Activated CD4-positive, alpha-beta T cell treated with anti-CD3 and anti-CD28 coated beads, Interleukin-2, amount 10 ng/mL, durations not matched to agents 24 days and 14 days (primary cell): ENCODE measurements at places on chromosomes 11 and 22. TPM values are rescaled to one million over a fixed set of nuclear protein-coding genes. Genes with fewer than 3 reads are reported as not detected.
A peak's percentile ranks its signal among the peaks of the same experiment; 100 is the strongest.

GRCh38 chr11:78615724-78616123 is 41.1 kb upstream of the NARS2 start:
- peaks cover 2% of the 10 kb centered on the region for H3K36me3 ChIP-seq
- H3K4me3 ChIP-seq, result no peak overlapping the region
- H3K27me3 ChIP-seq, result peaks cover 2% of the 10 kb centered on the region
- no peak overlapping the region for H3K27ac ChIP-seq
- no peak for DNase-seq

DNA sequence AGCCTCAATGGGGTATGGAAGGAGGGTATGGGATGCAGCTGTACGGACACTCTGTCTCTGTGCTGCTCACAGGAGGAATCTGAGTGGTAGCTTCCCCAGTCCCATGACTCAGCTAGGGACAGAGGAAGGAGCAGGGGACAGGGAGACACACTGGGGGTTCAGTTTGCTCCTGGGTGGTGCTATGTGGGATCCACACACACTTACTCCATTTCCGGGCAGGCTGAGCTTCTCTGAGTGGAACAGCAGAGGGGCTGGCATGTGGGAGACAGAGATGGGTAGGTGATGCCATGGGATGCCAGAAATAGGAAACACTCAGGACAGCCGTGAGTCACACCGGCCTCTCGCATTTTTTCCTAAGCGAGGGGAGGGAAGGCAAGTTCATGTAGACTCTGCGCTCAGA is 59.2 kb upstream of the KIRREL3 start:
- no peaks in the 10 kb centered on the region for H3K36me3 ChIP-seq
- H3K27ac ChIP-seq, result no peak overlapping the region
- H3K4me1 ChIP-seq, result no peaks in the 10 kb centered on the region
- DNase-seq, result no peak

DNA sequence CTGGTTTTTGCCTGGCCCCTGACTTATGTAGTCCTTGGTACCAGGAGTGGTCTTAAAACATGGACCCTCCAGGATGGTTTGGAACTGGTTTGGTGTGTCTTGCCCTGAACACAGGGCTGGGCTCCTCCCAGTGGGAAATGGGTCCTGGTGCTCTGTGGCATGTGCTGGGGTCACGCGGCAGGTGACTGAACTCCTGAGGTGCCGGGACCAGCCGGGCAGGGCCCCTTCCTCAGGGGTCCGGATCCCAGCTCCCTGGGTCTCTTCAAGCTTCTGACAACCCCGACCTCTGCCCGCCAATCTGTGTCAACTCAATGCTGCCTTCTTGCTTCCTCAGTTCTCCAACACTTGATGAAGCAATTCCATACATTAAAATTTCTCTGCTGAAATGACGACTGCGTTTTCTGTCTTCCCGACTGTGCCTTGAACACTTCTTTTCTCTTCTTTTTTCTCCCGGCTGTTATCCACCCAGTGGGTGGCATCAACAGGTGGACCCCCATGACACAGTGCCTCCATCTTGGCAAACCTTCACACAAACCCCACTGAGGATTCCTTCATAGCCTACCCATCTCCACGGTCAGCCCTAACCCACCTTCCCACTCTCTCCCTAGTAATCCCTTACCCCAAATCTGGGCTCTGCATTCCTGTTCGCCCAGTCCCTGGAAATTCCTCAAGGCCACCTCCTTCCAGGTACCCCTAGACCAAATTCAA is 4.4 kb downstream of the IFT27 start:
- no peaks in the 10 kb centered on the region for H3K36me3 ChIP-seq
- H3K27me3 ChIP-seq, result no peaks in the 10 kb centered on the region
- H3K4me1 ChIP-seq, result peaks cover 8% of the 10 kb centered on the region
- H3K27ac ChIP-seq, result no peak overlapping the region

GRCh38 chr11:35121326-35121865 is 17.6 kb upstream of the CD44 start:
- H3K4me3 ChIP-seq, result no peak overlapping the region
- no peak for DNase-seq
- peaks cover 41% of the 10 kb centered on the region for H3K4me1 ChIP-seq
- H3K27ac ChIP-seq, result no peak overlapping the region

DNA sequence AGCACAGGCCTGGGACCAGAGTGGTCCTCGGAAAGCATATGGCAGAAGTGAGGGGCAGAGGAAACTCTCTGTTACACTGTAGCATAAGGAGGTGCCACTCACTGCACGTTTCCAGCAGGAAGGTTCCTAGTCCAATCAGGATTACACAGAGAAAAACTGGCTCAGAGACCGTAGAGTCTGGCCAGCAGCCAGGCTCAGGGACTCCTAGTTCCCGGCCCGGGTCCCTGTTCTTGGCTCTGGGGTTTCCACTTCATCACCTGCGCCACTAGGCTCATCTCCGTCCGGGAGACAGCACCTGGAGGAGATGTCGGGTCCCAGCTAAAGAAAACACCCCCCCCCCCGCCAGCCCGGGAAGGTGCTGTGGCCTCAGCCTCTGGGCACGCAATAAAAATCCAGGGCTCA is 1.1 kb downstream of the TTLL12 start:
- peak overlapping the region; percentile 88 for H3K4me3 ChIP-seq
- H3K27me3 ChIP-seq, result no peaks in the 10 kb centered on the region
- H3K27ac ChIP-seq, result peak overlapping the region; percentile 75
- DNase-seq, result no peak
- peaks cover 24% of the 10 kb centered on the region for H3K4me1 ChIP-seq

- H3K27ac ChIP-seq, result no peak overlapping the region
- no peak for DNase-seq
- H3K27me3 ChIP-seq, result peaks cover 28% of the 10 kb centered on the region
- peak overlapping the region; percentile 1 for H3K4me3 ChIP-seq
Observed at GRCh38 chr11:93849751-93850593, 446 bp downstream of the VSTM5 start.

INS gene
- total RNA-seq, result not detected in 2 replicates

SLC22A6 gene
- total RNA-seq, result not detected in 2 replicates

SEC14L2 gene
- 25.1 and 26.7 TPM in 2 replicates for total RNA-seq

MAJIN gene
- total RNA-seq, result 0.71 TPM in 1 of 2 replicates, not detected in the other

RANBP1 gene
- total RNA-seq, result 488 and 500 TPM in 2 replicates

CAVIN3 gene
- 35.7 and 36.0 TPM in 2 replicates for total RNA-seq

PHOX2A gene
- total RNA-seq, result not detected in 2 replicates

GRCh38 chr11:33953289-33953688 is 61.4 kb upstream of the LMO2 start:
- no peaks in the 10 kb centered on the region for H3K4me1 ChIP-seq
- H3K4me3 ChIP-seq, result no peak overlapping the region
- peaks cover 20% of the 10 kb centered on the region for H3K27me3 ChIP-seq
- H3K27ac ChIP-seq, result no peak overlapping the region
- no peaks in the 10 kb centered on the region for H3K36me3 ChIP-seq
- no peak for DNase-seq

CCDC82 gene
- total RNA-seq, result 27.6 and 31.8 TPM in 2 replicates

TSGA10IP gene
- total RNA-seq, result not detected in 2 replicates

- no peaks in the 10 kb centered on the region for H3K4me1 ChIP-seq
- no peaks in the 10 kb centered on the region for H3K27me3 ChIP-seq
- H3K4me3 ChIP-seq, result no peak overlapping the region
- H3K27ac ChIP-seq, result no peak overlapping the region
- no peak for DNase-seq
- H3K36me3 ChIP-seq, result no peaks in the 10 kb centered on the region
Observed at GRCh38 chr11:19879307-19880087, 166.9 kb downstream of the NAV2 start.

GRCh38 chr22:37292641-37293040 is 10.3 kb downstream of the CYTH4 start:
- no peak for DNase-seq
- no peak overlapping the region for H3K4me3 ChIP-seq
- H3K4me1 ChIP-seq, result peaks cover 70% of the 10 kb centered on the region
- H3K27ac ChIP-seq, result peak overlapping the region; percentile 13

GRCh38 chr11:97973352-97973857 is 1047.3 kb upstream of the CNTN5 start:
- H3K27me3 ChIP-seq, result no peaks in the 10 kb centered on the region
- DNase-seq, result no peak
- no peaks in the 10 kb centered on the region for H3K36me3 ChIP-seq
- no peak overlapping the region for H3K27ac ChIP-seq

DNA sequence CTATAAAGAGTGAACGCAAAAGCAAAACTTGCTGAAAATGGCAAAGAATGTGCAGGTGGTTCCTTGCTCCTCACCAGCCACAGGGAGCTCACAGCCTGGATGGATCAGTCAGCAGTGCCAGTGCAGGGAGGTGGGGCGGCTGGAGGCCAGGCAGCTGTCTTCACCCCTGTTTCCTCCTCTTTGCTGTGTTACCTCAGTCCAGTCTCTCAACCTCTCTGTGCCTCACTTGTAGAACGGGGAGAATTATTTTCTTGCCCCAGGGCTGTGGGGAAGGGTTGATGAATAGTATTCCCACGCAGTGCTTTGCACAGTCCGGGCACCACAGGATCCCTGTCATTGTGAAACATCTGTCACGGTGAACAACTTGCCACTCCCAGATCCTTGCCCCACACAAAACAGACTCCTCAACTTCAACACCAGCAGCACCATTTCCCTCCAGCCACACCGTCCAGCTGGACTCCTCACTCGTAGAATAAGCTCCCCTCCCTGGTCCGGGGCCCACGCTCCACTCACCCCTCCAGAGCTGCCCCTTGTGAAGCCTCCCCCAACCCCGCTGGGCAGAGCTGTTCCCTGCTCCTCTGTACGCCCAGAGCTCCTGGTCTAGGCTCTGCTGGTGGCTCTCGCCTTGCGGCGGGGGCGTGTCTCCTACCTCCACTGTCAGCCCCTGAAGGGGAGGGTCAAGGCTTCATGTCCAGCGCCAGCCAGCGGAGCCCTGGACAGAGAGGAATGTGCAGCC is 27.7 kb downstream of the MPPED1 start:
- H3K4me3 ChIP-seq, result no peak overlapping the region
- DNase-seq, result no peak
- no peak overlapping the region for H3K27ac ChIP-seq
- H3K4me1 ChIP-seq, result no peaks in the 10 kb centered on the region

GRCh38 chr11:117614728-117615127 is 182.3 kb downstream of the DSCAML1 start:
- H3K27me3 ChIP-seq, result peaks cover 26% of the 10 kb centered on the region
- no peak overlapping the region for H3K4me3 ChIP-seq
- DNase-seq, result no peak
- peaks cover 14% of the 10 kb centered on the region for H3K4me1 ChIP-seq

SMC1B gene
- total RNA-seq, result 0.56 and 0.59 TPM in 2 replicates

GRCh38 chr11:74473382-74474173 is 6.2 kb upstream of the KCNE3 start:
- H3K27me3 ChIP-seq, result peaks cover 3% of the 10 kb centered on the region
- DNase-seq, result no peak
- no peak overlapping the region for H3K27ac ChIP-seq

- H3K27me3 ChIP-seq, result no peaks in the 10 kb centered on the region
- peak overlapping the region; percentile 62 for H3K27ac ChIP-seq
- H3K36me3 ChIP-seq, result peaks cover 3% of the 10 kb centered on the region
- no peak overlapping the region for H3K4me3 ChIP-seq
Observed at GRCh38 chr22:19886605-19887255, 32.1 kb upstream of the GNB1L start.

POU2AF3 gene
- total RNA-seq, result 0.21 and 0.37 TPM in 2 replicates
